ENCODE measurements at places on chromosomes 11 and 22.

DNA sequence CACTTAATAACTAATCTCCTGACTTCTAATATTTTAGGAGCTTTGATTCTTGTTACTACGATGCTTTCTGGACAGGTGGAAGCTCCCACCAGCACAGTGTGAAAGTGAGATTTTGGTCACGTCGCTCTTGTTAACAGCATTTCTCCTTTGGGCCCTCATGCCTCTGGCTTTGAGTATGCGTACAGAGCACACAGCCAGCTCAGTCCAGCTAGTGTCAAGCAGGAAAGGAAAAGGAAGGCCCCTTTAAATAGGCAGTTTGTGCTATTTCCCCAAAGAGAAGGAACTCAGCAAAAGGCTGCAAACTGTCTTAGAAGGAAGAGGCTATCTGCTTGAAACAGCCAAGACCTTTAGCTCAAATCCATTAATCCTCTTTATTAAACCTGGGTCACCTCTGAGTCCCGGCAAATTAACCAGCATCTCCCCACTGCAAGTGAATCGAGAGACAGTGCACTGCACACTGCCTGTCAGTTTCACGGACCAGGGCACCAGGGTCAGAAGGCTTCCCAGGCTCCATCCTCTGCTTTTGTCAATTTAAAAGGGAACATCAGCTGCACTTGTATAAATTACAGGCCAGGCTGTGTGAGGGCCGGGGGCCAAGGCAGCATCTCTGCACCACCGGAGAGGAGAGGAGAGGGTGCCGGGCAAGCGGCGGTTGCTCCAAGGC, 34.7 kb downstream of the OPCML start:
- no peak for DNase-seq

- no peak for DNase-seq
These were observed 21.5 kb downstream of the LRP4 start for GRCh38 chr11:46896719-46897406.

DNA sequence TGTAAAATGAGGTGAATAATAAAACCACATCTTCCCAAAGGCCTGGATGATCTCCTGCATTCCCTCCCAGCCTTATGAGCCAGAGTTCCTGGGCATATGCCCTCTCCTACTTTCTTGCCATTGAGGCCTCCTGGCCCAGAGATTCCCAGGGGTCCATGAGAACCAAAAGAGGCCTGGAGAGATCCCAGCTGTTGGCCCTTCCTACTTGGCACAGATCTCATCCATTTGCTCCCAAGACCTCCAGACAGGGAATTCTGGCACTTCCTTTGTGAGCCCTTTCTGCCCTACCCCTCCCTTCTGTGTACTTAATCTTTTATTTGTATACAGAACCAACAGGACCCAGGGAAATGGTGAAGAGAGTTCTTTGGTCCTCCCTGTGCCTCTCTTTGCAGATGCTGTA, 21.4 kb downstream of the POU2F3 start:
- no peak for DNase-seq

- no peak for DNase-seq
These were observed 319.2 kb upstream of the CHORDC1 start for GRCh38 chr11:90542092-90542491.

GRCh38 chr11:19519353-19519752, 193.3 kb upstream of the NAV2 start:
- no peak for DNase-seq

DNA sequence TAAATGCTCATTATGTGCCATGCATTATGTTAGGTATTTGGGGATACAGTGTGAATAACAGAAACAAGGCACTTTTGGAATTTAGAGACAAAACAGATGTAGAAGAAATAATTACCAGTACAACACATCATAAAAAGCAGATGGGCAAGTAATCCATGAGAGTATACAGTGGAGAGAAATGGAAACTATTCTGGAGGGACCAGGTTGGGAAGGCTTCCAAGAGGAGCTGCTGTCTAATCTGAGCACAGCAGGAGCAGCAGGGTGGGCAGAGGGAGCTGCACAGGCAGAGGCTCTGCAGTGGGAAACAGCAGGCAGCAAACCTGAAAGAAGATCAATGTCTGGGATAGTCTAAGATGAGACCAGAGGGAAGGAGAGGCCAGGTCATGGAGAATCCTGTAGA, 268.7 kb upstream of the CCDC90B start:
- DNase-seq, result no peak

DNA sequence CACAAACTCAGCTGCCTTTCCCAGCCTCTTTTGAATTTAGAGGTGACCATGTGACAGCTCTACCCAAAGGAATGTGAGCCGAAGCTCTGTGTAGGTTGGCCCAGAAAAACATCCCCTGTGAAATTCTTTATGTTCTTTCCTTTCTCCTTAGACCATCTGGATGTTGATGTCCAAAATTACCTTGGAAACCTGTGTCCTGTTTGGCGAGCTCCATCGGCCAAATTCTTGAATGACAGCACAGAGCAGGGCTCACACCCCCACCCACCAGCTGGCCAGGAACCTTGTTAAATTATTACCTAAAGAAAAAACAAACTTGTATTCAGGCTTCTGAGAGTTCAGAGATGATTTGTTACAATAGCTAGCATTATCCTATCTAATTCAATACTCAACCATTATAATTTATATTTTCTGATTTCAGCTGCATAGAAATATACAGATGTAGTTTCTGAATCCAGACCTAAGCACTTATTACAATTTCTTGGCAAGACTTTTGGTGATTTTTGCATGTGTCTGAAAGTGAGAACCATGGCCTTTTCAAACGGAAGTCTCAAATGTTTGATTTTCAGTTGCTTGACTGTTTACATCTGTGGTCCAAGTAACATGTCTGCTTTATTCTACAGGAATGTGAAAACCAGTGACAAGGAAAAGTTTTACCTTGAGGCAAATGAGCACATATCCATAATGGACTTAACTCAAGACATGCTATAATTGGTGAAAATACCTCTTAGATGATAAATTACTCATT, 554.2 kb downstream of the NTM start:
- DNase-seq, result peak; percentile 80

DNA sequence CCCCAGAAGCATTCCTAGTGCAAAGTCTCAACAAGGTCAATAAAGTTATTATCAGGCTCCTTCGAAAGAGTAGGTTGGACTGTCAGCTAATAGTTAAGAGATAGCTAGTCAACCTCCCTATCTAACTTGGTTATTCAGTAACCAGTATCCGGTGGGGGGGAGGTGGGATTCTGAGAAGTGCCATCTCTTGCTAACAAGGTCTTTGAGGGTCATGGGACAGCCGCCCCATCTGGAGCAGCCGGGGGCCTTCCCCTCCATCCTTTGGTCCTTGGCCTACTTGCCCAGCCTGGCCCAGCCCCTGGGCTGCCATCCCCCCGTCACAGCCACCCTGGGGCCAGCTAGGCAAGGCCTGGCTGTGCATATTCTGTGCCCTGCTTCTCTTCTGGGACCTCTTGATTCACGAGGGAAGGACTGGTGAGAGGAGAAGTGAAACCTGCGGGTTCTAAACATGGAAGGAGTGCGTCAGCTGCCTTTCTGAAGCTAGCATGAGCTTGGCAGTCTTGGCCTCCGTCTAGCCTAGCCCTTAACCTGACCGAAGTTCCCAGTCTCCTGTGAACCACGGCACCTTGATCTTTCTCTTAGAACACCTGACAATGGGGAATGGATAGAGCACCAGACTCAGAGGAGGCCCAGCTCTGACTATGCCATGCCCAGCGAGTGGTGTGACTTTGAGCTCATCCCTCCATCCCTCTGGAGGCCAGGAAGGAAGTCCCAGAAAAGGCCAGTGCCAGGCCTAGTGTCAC, 9.3 kb downstream of the SLC37A2 start:
- no peak for DNase-seq

- DNase-seq, result no peak
These were observed 10.3 kb downstream of the VPS37C start for GRCh38 chr11:61150706-61151544.

Measured in left forelimb (tissue), 1 donor.